Diencephalon (tissue), 1 donor: ENCODE measurements at places on chromosomes 2 and 18. TPM values are rescaled to one million over a fixed set of nuclear protein-coding genes. Genes with fewer than 3 reads are reported as not detected.

FER1L5 gene
- 0.69 TPM for total RNA-seq

ANKRD53 gene
- total RNA-seq: 0.92 TPM

CDCA7 gene
- 21.9 TPM for total RNA-seq

MERTK gene
- 9.7 TPM for total RNA-seq

ADAM23 gene
- 44.1 TPM for total RNA-seq

ACADL gene
- 4.8 TPM for total RNA-seq

GMPPA gene
- total RNA-seq: 13.4 TPM

ATP8B1 gene
- 3.0 TPM for total RNA-seq

PAX8 gene
- total RNA-seq: 0.69 TPM

OTOS gene
- total RNA-seq: not detected

PTMA gene
- total RNA-seq: 591 TPM

FOXD4L1 gene
- total RNA-seq: 0.69 TPM

CCDC148 gene
- total RNA-seq: 26.3 TPM

CXCR4 gene
- total RNA-seq: 46.8 TPM
